Stimulated activated CD4-positive, alpha-beta T cell treated with anti-CD3 and anti-CD28 coated beads, Interleukin-2, amount 100 ng/mL, for 4 hours (primary cell): ENCODE measurements at places on chromosomes 12 and 14.

DNA sequence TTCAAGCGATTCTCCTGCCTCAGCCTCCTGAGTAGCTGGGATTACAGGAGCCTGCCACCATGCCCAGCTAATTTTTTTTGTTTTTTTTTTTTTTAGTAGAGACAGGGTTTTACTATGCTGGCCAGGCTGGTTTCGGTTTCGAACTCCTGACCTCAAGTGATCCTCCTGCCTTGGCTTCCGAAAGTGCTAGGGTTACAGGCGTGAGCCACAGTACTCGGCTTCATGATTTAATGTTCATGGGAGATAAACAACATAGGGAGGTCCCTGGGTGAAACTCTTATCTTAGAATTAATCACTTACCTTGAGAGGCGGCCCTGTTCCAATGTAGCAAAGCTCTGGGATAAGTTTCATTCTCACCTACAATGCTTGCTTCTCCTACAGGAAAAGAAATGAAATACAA lies 48.3 kb downstream of the SEL1L start:
- no peak for DNase-seq

DNA sequence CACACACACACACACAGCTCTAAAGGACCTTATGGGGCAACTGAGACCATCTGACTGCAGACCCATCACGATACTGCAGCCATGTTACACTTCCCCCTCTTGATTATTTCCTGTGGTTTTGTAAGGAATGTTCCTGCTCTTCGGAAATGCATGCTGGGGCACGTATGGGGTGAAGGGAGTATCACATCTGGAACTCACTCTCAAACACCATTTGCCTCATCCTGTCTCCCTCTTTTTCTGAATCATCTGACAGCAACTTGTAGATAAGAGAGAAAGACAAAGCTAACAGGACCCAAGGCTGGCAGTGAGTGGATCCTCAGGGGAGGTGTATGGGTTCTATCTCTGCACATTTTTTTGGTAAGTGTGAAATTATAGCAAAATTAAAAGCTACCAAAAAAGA lies 50.3 kb downstream of the RIMBP2 start:
- DNase-seq = no peak

GRCh38 chr12:111453071-111453989 lies 47.6 kb downstream of the SH2B3 start:
- DNase-seq = no peak

GRCh38 chr12:12881151-12881909 lies 10.0 kb upstream of the GPRC5A start:
- no peak for DNase-seq

- DNase-seq = no peak
Measured at GRCh38 chr14:24077086-24077485, 5.7 kb downstream of the CPNE6 start.

- no peak for DNase-seq
Measured at GRCh38 chr12:78802593-78802992, 62.0 kb upstream of the SYT1 start.

DNA sequence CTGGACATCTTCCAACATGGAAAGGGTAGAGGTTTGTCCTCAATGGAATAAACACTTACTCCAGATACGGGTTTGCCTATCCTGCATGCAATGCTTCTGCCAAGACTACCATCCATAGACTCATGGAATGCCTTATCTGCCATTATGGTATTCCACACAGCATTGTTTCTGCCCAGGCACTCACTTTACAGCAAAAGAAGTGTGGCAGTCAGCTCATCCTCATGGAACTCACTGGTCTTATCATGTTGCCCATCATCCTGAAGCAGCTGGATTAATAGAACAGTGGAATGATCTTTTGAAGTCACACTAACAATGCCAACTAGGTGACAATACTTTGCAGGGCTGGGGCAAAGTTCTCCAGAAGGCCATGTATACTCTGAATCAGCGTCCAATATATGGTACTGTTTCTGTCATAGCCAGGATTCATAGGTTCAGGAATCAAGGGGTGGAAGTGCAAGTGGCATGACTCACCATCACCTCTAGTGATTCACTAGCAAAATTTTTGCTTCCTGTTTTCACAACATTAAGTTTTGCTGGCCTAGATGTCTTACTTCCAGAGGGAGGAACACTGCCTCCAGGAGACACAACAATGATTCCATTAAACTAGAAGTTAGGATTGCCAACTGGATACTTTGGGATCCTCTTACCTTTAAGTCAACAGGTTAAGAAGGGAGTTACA lies 140.4 kb downstream of the SLC35F4 start:
- DNase-seq = no peak

DNA sequence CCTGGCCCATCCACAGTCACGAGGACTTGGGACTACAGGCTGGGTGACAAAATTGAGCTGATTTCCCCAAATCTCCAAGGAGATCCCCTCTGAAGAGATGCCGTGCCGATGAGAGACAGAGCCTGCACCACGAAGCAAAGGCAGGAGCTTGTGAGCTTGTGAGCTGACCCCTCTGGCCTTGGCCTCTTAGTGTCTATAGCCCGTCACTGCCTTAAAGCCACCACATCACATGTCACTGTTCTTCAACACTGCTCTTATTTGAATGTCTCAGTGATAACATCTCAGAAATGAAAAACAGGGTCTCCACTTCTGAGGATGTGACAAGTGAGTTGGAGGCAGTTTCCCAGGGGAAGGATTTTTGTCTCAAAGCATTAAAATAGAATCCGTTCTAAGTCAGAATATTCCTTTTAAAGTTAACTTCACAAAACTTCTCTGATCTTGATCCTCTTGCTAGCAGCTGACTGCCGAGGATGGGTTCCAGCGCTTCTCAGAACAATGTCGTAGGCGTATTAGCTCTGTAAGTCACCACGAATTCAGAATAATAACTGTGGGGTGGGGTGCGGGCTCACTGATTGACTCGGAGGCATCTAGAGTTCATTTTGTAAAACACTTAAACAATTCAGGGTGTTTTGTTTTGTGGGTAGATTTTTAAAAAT lies 37.5 kb downstream of the CHST11 start:
- DNase-seq = peak; percentile 69
